ENCODE measurements at places on chromosomes 2 and 18.

- no peak for DNase-seq
Measured at GRCh38 chr2:233463586-233463985, 103.0 kb downstream of the USP40 start.

DNA sequence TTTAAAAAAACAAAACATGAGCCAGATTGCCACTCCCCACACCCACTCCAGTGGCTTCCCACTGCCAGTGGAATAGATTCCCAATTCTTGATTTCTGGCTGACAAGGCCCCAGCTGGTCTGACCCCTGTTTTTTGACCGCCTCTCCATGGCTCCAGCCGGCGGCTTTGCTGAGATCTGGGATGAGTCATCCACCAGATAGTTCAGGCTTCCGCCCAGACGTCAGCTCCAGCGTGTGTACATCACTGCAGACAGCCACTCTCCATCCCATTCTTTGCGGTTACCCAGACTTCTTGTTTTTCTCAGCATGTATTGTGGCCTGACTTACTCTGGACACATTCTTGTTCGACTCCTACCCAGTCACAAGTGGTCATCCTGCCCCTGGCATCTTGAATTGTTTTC lies 227.9 kb downstream of the GBX2 start:
- DNase-seq: peak; percentile 71

GRCh38 chr18:54531402-54532065 lies 59.5 kb upstream of the DYNAP start:
- no peak for DNase-seq

DNA sequence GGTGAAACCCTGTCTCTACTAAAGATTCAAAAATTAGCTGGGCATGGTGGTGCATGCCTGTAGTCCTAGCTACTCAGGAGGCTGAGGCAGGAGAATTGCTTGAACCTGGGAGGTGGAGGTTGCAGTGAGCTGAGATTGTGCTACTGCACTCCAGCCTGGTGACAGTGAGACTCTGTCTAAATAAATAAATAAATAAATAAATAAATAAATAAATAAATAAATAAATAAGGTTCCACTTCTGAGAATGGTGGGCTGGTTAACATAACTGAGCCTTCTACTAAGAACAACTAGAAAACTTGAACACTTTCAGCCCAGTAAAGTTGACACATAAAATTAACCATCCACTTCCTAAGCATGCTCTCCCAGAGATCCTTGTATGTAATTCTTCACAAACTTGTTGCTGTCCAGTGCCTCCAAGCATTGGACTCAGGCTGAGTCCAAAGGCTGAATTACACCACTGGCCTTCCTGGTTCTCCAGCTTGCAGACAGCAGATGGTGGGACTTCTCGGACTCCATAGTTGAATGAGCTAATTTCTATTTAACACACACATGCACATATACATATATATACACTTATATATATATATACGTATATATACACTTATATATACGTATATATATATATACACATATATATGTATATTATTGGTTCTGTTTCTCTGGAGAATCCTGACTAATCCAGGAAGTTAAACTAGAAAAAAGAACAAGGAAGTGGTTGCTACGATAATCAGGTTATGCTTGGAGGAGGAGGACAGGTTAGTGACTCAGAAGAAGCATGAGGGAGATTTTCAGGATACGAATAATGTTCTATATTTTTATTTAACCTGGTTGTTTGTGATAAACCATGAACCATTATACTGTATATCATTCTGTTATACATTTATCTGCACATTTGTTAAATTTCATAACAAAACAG lies 348.8 kb downstream of the METTL4 start:
- DNase-seq: no peak

- no peak for DNase-seq
Measured at GRCh38 chr2:109330056-109330455, 201.1 kb downstream of the SH3RF3 start.

DNA sequence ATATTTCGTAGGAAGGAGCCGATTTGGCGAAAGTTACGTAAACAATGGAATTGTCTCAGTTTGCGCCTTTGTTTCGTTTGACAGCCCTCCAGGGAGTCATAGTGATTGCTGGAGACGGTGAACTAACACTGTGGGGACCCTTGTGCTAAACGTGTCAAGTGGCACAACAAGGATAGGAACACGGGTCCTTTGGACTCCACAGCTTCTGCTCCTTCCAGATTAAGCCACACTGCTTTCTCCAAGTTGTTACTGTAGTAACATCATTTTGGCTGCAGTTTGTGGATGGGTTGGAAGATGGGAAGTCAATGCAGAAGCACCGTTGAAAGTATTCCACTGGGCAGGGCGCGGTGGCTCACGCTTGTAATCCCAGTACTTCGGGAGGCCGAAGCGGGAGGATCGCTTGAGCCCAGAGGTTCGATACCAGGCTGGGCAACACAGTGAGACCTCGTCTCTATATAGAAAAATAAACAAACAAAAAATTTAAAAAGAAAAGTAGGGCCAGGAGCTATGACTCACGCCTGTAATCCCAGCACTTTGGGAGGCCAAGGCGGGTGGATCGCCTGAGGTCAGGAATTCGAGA lies 636 bp upstream of the IMMT start:
- DNase-seq: no peak

GRCh38 chr2:74513605-74514367 lies 464 bp upstream of the TLX2 start:
- no peak for DNase-seq
